Stimulated activated CD4-positive, alpha-beta T cell treated with anti-CD3 and anti-CD28 coated beads, Interleukin-15, amount 100 ng/mL, for 24 hours (primary cell): ENCODE measurements at places on chromosomes 7 and 10.

DNA sequence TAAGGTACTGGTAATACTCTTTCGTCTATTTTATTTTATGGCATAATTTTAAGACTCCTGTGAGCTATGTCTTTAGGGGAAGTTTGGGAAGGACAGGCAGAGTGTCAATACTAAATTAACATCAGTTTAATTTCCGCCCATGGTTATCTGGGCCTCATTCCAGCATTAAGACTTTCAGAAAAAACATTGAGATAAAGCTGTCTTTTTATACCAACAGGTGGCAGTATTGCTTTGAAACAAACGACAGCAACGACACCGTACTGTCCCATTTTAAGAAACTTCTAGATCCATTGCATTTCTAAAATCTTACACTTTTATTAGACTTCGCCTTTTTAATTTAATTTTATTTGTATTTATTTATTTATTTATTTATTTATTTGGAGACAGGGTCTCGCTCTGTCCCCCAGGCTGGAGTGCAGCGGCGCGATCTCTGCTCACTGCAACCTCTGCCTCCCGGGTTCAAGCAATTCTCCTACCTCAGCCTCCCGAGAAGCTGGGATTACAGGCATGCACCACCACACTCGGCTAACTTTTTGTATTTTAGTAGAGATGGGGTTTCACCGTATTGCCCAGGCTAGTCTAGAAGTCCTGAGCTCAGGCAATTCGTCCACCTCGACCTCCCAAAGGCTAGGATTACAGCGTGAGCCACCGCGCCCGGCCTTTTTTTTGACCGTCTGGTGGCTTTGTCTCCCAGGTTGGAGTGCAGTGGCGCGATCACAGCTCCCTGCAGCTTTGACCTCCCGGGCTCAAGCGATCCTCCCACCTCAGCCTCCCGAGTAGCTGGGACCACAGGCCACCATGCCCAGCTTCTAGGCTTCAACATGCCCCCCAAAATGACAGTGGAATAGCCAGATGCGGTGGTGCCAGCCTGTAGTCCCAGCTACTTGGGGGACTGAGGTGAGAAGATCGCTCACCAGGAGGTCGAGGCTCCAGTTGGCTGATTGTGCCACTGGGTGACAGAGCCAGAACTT, 78.7 kb upstream of the C1GALT1 start:
- no peak for DNase-seq

- DNase-seq, result no peak
These were observed 19.1 kb downstream of the UBE2H start for GRCh38 chr7:129933627-129934026.

DNA sequence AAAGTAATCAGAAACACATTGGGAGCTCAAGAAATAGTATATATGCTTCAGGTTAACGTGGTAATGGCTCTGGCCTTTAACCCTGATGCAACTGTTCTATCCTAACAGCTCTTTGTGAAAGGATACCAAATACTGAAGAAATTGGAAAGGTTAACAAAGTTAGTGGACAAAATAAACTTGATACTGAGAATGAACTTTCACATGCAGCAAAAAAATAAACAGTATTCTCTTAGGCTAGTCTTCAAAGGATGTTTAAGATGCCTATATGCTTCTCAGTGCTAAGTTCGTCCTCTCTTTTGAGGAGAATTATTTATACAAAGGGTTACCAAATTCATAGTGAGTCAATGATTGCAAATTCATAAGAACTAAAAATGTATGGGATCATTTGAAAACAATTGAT, 256.2 kb upstream of the FERD3L start:
- no peak for DNase-seq

- peak; percentile 80 for DNase-seq
These were observed 4.1 kb downstream of the KCNIP2 start for GRCh38 chr10:101839416-101840063.

GRCh38 chr7:128155100-128155740, 85.9 kb upstream of the LEP start:
- DNase-seq, result no peak

DNA sequence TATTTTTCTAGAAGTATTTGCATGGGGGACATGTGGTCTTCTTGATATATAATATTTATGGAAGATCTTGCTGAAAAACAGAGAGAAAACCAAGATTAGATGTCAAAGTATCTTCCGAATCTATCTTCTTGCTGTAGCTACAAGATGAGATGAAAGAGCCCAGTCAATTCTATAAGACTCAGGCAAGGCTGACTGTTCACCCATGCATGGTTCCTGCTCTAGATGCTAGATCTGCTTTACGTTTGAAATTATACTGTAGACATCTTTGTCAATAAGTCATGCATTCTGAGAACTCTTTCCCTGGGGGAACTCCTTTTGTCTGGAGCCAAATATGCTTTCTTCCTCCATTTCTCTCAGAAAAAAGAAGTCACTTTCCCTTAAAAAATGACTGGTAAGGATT, 1292.0 kb downstream of the XPNPEP1 start:
- no peak for DNase-seq

DNA sequence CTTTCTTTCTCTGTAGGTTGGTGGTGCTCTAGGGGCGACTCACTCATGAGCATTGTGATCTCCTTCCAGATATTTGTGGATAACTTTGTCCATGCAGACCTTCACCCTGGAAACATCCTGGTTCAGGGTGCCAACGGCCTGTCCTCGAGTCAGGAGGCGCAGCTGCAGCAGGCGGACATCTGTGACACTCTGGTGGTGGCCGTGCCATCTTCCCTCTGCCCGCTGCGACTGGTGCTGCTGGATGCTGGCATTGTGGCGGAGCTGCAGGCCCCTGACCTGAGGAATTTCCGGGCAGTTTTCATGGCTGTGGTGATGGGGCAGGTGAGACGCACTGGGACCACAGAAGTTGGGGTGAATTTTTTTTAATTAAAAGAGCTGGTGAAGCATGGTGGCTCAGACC, 9.6 kb upstream of the NDUFB2 start:
- DNase-seq, result no peak

GRCh38 chr7:133912916-133913697, 214.0 kb upstream of the LRGUK start:
- no peak for DNase-seq

GRCh38 chr7:129041142-129042085, 13.5 kb downstream of the TNPO3 start:
- DNase-seq, result no peak

- no peak for DNase-seq
These were observed 199.9 kb upstream of the FAM3C start for GRCh38 chr7:121595758-121596696.

GRCh38 chr10:51206500-51206899, 132.2 kb downstream of the PRKG1 start:
- DNase-seq, result no peak

DNA sequence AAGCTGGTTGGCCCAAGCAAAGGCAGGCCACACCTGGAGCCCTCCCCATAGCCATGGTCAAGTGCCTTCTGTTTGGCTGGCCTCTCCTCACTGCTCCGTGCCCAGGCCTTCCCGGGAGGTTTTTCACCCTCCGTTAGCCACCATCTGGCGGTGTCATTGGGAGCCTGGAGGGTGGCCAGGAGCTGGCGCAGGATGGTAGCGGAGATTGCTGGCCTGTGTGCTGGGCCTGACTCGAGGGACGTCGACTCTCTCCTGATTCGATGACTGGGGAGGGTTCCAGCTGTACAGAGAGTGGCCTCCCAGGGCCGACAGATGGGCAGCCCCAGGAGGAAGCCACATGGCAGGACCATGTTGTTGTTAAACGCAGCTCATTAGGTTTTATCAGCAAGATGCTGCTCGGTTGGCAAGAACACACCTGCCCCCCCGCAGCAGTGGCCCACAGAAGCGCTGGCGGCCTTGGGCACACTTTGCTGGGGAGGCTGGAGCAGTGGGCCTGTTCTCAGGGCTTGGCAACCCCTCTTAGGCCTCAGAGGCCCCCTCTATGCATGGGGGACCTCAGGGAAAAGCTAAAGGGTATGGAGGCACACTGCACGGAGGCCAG, 64.0 kb upstream of the CACUL1 start:
- DNase-seq, result no peak

GRCh38 chr7:17300012-17300411, 1.6 kb downstream of the AHR start:
- DNase-seq, result no peak

GRCh38 chr10:11643039-11643438, 31.6 kb upstream of the USP6NL start:
- no peak for DNase-seq

GRCh38 chr7:43481902-43482678, 100.8 kb upstream of the STK17A start:
- DNase-seq, result no peak

- no peak for DNase-seq
These were observed 77.5 kb upstream of the NPVF start for GRCh38 chr7:25305831-25306230.

- no peak for DNase-seq
These were observed 202.5 kb upstream of the GPR26 start for GRCh38 chr10:123463698-123464097.

DNA sequence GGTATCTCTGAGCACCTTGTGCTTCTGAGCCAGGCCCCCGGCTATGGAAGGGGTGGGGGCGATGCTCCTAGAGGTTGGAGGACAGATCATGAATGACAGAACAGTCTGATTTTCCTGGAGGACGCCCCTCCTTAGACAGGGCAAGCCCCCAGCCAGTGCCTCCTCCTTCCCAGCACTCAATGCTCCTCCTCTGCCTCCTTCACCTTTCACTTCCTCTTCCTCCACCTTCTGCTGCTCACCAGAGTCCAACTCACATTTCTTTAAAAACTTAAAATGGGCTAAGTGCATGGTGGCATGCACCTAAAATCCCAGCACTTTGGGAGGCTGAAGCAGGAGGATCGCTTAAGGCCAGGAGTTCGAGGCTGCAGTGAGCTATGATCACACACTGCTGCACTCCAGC, 71.1 kb upstream of the CUX1 start:
- no peak for DNase-seq

GRCh38 chr7:4271716-4272015, 410.4 kb upstream of the FOXK1 start:
- DNase-seq, result no peak

DNA sequence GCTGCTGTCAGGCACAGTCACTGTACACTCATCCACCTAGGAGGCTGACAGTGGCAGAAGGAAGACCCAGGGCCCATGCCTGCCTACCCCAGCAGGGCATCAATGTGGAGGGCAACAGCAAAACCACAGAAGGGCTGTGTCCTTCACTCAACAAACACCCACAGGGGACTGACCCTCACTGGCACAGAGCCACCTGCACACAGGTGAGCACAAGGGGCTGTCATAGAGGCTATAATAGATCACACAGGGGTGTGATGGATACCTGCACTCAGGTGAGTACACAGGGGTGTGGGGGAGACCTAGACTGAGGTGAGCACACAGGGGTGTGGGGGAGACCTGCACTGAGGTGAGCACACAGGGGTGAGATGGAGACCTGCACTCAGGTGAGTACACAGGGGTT, 132.8 kb upstream of the TCERG1L start:
- no peak for DNase-seq

DNA sequence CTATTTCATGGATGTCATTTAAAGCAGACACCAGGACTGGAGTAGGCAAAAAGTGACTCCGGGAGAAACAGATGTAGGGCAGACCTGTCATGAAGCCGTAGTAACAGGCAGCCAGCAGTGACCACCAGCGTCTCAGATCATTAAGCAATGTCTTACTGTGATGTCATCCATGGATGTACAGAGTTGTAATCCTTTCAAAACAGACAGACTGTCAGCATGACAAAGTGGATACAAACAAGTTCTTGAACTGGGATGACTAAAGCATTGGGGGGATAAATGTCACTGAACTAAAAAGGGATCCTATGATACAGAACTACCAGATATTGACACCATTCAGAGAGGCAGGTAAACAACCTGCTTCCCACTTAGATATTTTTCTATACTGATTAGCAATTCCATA, 675.5 kb downstream of the PARD3 start:
- DNase-seq, result no peak

DNA sequence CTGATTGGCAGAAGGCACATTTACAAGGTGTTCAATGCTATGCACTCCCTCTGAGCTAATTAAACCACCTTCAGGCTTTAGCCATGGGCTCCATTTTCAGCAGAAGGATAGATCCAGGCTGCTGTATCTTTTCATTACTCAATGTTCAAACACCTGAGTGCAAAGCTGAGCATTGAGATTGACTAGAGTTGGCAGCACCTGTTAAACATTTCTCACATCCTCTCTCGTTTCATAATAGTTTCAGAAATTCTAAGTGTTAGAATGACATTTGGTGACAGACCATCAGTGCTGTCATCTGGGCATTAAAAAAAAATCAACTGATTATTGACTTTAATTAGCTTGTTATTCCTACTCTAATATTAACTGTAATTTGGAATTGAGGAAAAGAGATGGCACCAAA, 187.1 kb upstream of the SEMA3E start:
- DNase-seq, result no peak

- no peak for DNase-seq
These were observed 30.7 kb downstream of the BTBD16 start for GRCh38 chr10:122301811-122302115.

- no peak for DNase-seq
These were observed 4.7 kb downstream of the C10orf88 start for GRCh38 chr10:122949296-122949695.

DNA sequence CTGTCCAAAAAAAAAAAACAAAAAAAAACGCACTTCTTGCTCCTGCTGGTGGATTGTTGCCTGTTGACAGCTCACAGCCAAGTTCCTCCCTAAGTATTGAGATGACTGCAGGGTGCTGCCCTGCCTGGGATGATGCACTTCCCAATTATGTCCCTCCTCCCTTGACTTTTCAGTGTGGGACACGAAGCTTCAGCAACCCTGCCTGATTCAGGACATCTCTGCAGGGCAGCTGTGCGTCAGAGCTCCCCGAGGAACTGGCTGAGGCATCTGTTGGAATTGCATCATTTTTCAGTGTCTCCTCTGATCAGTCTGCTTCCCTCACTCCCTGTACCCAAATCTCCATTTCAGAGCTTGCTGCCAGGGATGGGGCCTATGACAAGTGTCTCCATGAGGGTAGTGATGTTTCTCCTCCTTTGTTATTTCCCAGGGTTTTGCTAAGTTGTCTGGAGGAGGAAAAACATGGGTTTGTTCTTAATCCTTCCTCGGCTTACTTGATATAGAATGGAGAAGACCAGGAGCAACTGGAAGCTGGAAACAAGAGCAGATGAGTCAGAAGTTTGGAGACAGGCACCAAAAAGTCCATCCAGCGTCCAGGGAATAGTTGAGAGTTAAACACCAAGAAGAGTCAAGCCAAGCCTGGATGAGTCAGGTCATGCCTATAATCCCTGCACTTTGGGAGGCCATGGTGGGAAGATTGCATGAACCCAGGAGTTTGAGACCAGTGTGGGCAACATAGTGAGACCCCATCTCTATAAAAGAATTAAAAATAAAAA, 355.1 kb downstream of the GALNT17 start:
- DNase-seq, result no peak

GRCh38 chr7:47804767-47805545, 143.3 kb downstream of the PKD1L1 start:
- DNase-seq, result no peak
